Upper lobe of left lung (tissue), 6 donors: ENCODE measurements at places on chromosomes 13 and 19. TPM values are rescaled to one million over a fixed set of nuclear protein-coding genes. Genes with fewer than 3 reads are reported as not detected.

KLK15 gene
- total RNA-seq: not detected

KLK12 gene
- 0.54 TPM for total RNA-seq

TNFSF11 gene
- total RNA-seq: not detected

FXYD3 gene
- 236 TPM for total RNA-seq

WDR87 gene
- not detected for total RNA-seq

CCNA1 gene
- 2.0 TPM for total RNA-seq

SLC17A7 gene
- not detected for total RNA-seq

ATP4A gene
- total RNA-seq: not detected

NPHS1 gene
- not detected for total RNA-seq

ZBTB32 gene
- 0.20 TPM for total RNA-seq

ZSCAN4 gene
- total RNA-seq: not detected

ZNF419 gene
- 12.6 TPM for total RNA-seq

POGLUT2 gene
- 1.6 TPM for total RNA-seq

SF3A2 gene
- 68.3 TPM for total RNA-seq

ZNF100 gene
- total RNA-seq: 4.6 TPM

CEP89 gene
- 16.0 TPM for total RNA-seq

SLC6A16 gene
- 1.5 TPM for total RNA-seq

C1QTNF9 gene
- total RNA-seq: 0.39 TPM

CRLF1 gene
- total RNA-seq: 22.0 TPM

PSG6 gene
- not detected for total RNA-seq

C5AR1 gene
- 54.3 TPM for total RNA-seq
